ENCODE measurements at places on chromosomes 3 and 15. TPM values are rescaled to one million over a fixed set of nuclear protein-coding genes. Genes with fewer than 3 reads are reported as not detected.

HRG gene
- total RNA-seq: not detected

- DNase-seq: peak; percentile 85
These were observed 565.9 kb upstream of the CCDC54 start for GRCh38 chr3:106811376-106811775.

DNA sequence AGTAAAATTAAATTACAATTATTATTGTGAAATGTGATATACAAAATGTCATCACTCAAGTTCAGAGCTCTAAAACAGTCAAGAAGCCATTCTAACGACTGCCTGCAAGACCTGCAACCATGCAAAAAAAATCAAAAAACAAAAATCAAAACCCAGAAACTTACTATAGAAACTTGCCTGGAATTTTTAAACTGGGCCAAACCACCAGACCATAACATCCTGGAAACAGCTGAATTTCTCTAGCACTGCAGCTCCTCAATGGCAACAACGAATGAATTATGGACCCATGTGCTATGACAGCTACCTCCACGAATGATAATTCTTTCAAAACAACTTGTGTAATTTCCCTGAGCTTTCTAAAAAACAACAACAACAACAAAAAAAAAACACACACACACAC is 130.0 kb upstream of the KCNMB2 start:
- peak; percentile 49 for DNase-seq

DNA sequence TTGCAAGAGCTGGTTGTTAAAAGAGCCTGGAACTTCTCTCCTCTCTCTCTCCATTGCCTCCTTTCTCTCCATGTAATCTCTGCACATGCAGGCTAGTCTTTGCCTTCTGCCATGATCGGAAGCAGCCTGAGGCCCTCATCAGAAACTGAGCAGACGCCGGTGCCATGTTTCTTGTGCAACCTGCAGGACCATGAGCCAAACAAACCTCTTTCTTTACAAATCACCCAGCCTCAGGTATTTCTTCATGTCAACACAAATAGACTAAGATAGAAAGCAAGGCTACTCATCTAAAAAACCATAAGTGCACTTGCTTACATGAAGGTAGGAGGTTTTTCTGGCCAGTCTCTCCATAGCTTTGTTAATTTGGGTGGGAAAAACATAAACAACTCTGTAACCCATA is 8.7 kb downstream of the PDZRN3 start:
- no peak for DNase-seq

GRCh38 chr3:120683213-120683612 is 1.2 kb upstream of the HGD start:
- peak; percentile 38 for DNase-seq

DNA sequence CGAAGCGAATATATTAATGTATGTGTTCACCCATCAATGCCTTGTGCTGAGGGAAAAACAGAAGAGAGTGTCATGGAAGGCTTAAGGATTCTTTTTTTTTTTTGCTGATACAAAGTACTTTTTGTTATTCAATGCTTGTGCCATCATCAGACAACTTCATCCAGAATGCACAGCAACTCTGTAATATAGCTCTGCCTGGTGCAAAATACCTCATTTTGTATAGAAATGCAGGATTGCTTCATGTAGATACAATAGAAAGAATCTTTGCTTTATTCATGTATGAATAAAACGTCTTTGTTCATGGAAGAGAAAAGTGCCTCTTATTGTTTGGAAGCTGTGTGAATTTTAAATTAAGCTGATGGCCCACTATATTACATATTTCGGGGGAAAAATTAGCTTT is 62.9 kb downstream of the SH3GL3 start:
- no peak for DNase-seq

DNA sequence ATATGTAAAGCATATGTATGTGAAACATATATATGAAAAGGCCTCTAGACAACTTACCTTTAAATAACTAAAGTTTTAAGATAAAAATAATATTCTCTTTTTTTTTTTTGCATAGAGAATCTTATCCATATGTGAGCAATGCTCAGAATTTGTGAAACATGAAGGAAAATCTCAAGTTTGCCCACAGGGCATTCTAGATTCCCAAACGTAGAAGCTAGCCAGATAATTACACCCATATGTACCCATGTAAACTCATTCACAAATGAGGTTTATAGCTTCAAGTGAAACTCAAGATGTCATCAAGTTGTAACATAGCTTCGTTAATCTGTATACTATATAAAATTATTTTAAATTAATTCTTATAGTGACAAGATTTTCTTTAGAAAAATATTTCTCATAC is 537.3 kb upstream of the NR2F2 start:
- no peak for DNase-seq

DNA sequence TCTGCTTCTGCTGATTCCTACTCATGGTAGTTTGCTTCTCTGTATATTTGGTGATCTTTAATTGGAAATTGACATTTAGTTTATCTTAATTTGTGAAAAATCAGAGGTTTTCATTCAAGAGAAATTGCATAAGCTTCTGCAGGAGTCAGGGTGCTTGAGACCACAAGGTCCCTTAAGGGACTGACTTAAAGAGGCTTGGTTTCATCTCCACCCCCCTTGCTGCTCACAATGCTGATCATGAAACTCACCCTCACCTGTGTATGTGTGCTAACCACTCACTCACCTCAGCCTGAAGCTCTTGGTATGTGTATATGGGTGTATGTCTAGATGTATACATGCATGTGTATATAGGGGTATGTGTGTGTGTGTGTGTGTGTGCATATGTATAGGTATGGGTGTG is 11.4 kb downstream of the PGPEP1L start:
- no peak for DNase-seq

- peak; percentile 69 for DNase-seq
These were observed 9.3 kb upstream of the MAGI1 start for GRCh38 chr3:66048051-66048395.

GRCh38 chr15:56806148-56806536 is 72.8 kb upstream of the ZNF280D start:
- DNase-seq: no peak
